ENCODE measurements at places on chromosomes 7 and 10. TPM values are rescaled to one million over a fixed set of nuclear protein-coding genes. Genes with fewer than 3 reads are reported as not detected.
A peak's percentile ranks its signal among the peaks of the same experiment; 100 is the strongest.

DNA sequence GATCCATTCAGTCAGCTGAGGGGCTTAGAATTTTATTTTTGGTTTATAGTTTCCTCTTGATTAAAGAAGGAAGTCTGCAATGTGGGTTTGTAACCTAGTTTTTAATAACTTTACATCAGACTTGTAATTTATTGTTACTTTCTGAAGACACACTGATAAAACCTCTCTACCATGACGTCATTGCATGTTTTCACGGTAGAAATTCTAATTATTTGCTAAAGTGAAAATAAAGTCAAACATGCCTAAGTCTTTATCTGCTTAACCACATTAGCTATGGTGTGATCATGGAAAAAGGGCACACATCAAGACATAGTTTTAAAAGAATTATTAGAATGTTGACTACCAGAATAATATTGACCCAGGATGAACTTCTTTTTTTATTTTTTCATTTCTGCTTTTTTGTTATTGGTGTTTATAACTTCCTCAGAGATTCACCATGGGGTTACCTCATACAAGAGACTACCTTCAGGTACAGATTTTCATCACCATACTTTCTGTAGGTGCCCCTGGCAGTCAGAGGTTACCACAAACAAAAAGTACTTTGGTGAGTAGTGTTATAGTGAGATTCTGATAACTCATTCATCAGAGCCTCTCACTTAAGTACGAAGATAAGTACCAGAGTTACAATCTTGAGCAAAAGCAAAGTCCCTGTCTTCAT, 7.0 kb upstream of the PANK1 start:
- H3K27ac ChIP-seq: no peak overlapping the region
- H3K27me3 ChIP-seq: no peaks in the 10 kb centered on the region
- H3K4me1 ChIP-seq: peaks cover under 1% of the 10 kb centered on the region
- no peak for DNase-seq
- no peaks in the 10 kb centered on the region for H3K36me3 ChIP-seq

Gene PRSS37
- not detected for total RNA-seq

- H3K4me1 ChIP-seq: peaks cover 23% of the 10 kb centered on the region
- H3K4me3 ChIP-seq: no peak overlapping the region
- H3K27ac ChIP-seq: peak overlapping the region; percentile 93
- H3K36me3 ChIP-seq: no peaks in the 10 kb centered on the region
- H3K27me3 ChIP-seq: no peaks in the 10 kb centered on the region
These were observed 43.3 kb downstream of the DOCK4 start for GRCh38 chr7:112162784-112163506.

Gene WASHC2C
- 53.4 TPM for total RNA-seq

Gene LRRTM3
- total RNA-seq: 0.16 TPM

Gene HACD1
- 25.6 TPM for total RNA-seq
